HT-29 (cell line): ENCODE measurements at places on chromosomes 5 and 9.
A peak's percentile ranks its signal among the peaks of the same experiment; 100 is the strongest.

- DNase-seq, result no peak
Observed at GRCh38 chr9:93600504-93600903, 24.1 kb downstream of the PHF2 start.

GRCh38 chr5:168706655-168707069, 127.5 kb upstream of the PANK3 start:
- peak; percentile 55 for DNase-seq

- DNase-seq, result peak; percentile 56
Observed at GRCh38 chr9:95696701-95697100, 178.8 kb upstream of the ERCC6L2 start.

- no peak for DNase-seq
Observed at GRCh38 chr5:114367029-114367428, 5.2 kb downstream of the KCNN2 start.
